ENCODE measurements at places on chromosomes 7 and 10.

GRCh38 chr7:37672926-37673325, 10.6 kb upstream of the GPR141 start:
- no peak for DNase-seq

DNA sequence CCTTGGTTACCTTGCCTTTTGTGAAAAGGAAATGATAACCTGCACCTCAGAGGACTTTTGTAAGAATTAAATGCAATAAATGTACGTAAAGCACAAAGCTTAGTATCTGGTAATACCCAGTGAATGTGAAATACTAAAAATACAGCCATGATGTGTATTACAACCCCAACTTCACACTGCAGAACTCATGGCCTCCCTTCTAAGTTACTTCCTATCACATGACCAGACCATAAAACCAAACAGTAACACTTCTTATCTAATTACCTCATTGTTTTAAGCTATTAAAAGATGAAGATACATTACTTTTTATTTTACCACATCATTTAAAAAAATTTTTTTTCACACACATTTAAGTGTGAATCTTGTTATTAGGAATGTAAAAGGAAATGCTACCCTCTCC, 29.0 kb downstream of the VPS41 start:
- DNase-seq, result no peak

DNA sequence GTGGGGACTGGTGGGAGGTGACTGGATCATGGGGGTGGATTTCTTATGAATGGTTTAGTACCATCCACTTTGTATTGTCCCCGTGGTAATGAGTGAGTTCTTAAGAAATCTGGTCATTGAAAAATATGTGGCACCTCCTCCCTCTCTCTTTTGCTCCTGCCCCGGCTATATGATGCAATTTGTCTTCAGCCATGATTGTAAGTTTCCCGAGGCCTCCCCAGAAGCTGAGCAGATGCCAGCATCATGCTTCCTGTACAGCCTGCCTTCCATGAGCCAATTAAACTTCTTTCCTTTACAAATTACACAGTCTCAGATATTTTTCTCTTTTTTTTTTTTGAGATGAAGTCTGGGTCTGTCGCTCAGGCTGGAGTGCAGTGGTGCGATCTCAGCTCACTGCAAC, 2.6 kb upstream of the KDM7A start:
- DNase-seq, result peak; percentile 16

DNA sequence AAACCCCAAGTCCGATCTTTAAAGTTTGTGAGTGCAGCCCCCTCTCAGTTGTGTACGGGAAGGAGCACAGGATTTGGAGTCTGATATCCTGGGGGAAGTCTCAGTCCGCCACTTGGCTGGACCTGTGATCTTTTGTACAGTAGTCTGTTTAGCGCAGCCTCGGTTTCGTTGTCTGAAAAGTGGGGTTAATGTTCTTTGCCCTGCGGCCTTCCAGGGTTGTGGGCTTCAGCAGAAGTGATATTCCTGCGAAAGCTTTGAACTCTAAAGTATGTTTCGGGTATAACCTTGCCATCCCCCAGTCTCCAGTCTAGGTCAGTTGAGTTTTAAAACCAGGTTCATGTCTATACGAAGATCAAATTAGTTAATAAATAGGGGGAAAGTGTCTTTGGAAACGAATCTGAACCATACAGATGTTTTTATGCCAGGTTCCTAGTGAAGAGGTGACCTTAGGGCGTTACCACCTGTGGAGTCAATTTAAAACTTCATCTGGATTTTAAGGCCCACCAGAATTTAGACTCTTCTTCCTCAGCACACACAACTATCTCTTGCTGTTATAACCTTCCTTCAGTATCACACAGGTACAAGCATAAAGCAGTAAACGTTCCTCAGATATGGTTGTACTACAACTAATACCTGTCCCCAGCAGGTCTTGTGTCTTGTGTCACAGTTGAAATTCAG, 904 bp downstream of the R3HCC1L start:
- no peak for DNase-seq

DNA sequence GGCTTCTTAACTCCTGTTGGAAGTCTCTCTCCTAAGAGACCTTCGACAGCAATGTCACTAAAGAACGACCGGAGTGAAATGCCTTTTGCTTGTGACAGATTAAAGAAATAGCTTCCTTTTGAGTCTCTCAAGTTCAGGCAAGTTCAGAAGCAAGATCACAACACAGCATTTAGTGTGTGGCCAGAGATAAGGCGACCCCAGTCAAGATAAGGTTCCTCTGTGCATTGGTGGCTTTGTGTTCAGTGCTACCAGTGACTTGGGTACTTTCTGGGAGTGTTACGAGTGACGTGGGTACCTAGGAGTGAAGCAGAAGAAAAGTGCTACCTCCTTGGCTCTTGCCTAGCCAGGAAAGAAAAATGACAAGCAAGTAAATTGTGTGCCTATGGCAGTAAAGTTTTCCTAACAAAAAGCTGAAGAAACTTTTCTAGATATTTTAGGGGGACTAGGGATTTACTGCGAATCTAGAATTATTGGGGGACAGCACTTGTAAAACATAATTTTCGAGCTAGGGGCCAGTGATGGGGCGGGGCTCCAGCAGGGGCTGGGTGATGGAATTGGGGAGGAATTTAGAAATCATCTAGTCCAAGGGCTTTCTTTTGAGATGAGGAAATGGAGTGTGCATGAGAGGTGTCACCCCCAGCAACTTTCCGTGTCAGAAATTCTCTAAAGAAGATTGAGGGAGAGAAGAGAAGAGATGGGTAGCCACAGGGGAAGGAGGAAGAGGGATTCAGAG, 191.9 kb upstream of the LYZL2 start:
- no peak for DNase-seq

GRCh38 chr10:75095631-75096030, 15.8 kb upstream of the SAMD8 start:
- DNase-seq, result no peak

- DNase-seq, result no peak
Measured at GRCh38 chr10:59670269-59670668, 39.4 kb downstream of the SLC16A9 start.

DNA sequence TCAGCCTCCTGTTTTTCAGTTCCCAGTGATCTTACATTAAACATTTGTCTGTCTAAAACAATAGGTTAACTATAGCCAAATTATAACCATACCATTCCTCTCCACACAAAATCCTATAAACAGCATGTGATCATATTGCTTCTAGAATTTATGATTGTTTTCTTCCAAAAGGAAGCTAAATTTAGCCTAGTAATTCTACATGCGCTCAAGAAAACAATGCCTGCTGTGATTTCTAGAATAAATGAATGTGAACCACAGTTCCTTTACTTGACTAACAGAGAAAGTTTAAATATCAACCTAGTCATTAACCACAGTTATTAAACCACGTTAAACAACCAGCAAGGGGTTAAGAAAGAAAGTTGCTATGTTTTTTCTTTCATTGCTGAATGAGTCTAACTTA, 26.4 kb downstream of the MET start:
- no peak for DNase-seq

DNA sequence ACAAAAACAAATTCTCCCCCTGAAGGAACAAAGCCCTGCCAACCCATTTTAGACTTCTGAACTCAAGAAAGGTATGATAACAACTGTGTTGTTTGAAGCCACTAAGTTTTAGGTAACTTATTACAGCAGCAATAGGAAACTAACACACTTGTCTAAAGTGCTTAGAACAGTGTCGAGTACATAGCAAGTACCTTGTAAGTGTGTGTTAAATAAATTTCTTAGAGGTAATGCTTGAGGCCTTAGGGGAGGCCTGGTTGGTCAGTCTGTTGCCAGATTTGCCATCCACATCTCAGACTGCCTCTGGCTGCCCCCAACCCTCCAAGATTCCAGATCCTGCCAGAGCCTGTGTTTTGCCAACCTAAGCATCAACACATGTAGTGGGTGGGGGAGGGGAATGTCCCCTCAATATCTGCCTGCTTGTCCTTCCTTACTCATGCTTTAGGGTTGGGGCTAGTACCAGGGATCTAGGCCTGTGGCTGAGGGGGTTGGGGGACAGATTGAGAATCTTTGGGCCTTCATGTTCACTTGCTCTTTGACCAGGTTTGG, 27.1 kb upstream of the PAX2 start:
- no peak for DNase-seq

- DNase-seq, result no peak
Measured at GRCh38 chr10:98349508-98349922, 65.5 kb downstream of the PYROXD2 start.

DNA sequence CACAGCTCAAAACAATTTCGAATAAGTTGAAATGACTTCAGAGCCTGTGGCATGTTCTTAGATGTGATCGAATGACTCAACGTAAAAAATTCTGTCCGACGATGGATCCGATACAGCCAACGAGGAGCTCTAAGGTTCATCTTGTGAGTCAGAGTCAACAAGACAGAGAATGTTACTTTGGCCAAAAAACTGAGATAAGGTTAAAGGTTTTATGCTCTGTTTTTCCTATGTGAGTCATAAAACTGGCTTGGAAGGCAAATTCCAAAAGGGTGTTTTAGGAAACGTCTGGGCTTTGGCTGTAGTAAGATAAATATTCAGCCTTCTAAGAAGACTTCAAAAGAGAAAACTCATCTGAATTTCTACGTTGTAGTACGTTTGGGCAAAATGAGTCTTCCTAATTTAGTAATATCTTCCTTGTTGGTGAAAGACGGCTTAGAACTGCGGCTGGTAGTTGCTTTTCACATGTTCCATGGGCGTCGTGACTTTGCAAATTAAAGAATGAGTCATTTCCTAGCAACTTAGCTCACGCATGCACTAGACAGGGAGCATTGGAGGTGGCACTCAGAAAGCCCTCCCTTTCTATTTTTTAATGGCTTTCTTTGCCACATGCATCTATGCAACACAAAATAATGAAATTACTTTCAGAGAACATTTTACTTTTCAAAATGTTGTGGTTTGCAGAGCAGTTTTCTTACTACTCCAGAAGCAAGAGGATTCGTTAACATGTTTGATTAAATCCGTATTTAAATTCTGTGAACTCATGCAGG, 28.2 kb downstream of the PFKP start:
- DNase-seq, result peak; percentile 71

GRCh38 chr7:49564379-49564714, 209.1 kb upstream of the VWC2 start:
- DNase-seq, result no peak

DNA sequence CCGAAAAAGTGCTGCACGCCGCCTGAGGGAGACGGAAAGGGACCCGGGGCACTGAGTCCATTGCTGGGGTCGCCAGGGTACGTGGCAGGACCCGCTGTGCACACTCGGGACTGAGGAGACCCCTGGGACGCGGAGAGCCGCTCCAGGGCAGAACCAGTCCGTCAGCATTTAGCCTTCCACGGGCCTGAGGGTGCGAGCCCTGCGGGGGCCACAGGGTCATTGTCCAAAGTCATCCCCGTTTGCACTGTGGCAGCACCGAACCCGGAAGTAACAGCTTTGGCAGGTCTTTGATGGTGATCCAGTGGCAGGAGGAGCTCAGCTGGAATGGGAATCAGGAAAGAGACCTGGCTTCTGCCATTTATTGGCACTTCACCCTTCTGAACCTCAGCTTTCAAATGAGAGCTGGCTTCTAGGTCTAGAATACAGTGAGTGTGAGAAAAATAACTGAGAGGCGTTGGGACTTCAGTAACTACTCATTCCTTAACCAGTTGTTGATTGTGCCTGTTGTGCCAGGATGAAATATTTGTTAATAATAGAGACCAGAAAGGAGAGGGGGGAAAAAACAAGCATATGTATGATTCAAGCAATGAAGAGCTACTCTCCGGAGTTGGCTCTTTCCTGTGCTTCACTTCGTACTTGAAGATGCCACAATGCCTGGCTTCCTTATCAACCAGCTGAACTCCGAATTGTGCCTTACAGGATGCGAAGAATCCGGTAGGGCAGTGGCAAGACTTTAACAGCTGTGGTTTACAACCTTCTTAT, 811 bp upstream of the ARHGAP12 start:
- DNase-seq, result no peak

DNA sequence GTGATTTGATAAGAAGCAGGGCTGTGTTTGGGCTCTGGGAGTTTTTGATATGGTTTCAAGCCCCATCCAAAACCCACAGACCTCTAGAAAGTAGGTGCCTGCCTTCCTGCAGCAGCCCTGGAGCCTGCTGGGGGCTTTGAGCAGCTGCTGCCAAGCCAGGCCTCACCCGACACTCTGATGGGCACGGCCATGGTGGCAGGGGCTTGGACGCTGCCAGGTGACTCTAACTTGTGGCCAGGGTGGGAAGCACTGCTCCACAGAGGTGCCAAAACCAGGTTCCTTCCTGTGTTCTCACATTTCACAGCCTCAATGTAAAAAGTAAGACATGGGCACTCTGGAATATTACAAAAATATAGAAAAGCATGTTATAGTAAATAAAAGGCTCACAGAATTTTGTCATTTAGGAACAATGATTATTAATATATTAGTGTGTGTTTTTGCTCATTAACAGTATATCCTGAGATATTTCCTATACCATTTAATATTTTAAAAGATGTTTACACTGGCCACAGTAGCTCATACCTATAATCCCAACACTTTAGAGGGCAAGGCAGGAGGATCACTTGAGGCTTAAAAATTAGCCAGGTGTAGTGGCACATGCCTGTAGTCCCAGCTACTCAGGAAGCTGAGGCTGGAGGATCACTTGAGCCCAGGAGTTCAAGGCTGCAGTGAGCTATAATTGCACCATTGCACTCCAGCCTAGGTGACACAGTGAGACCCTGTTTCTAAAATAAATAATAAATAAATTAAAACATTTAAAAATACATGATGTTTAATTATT, 95.1 kb downstream of the EGFR start:
- no peak for DNase-seq

DNA sequence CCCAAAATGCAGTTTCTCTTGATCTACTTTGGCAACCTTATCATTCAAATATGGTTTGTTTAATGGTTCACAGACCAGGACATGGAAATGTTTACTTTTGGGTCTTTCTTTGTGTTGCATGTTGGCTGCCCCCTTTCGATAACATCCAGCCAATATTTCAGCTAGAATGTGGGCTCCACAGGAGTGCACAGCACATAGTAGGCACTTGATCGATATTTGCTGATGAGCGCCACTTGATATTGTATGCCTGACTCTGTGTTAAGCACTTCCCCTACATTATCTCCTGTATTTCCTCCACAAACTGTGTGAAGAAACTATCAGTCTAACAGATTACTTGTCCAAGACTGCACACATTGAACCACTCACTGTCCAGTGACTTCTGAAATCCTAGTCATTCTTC, 60.2 kb downstream of the SMURF1 start:
- no peak for DNase-seq

DNA sequence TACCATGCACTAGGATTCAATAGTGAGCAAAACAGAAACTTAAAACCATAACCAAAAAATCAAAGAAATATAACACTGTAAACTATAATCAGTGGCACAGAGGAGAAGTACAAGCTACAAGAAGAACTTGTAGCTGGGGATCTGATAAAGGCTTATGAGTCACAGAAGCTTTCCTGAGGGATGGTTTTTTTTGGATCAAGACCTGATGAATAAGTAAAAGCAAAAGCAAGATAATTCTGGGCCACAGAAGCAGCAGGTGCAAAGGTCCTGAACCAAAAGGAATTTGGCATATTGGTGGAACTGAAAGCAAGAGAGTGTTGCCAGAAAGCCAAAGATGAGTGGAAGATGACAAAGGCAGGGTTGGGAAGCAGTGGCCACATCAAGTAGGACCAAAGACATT, 37.4 kb upstream of the BET1 start:
- no peak for DNase-seq

GRCh38 chr10:74008212-74008731, 10.4 kb downstream of the VCL start:
- no peak for DNase-seq

Measured in stimulated activated CD4-positive, alpha-beta T cell treated with anti-CD3 and anti-CD28 coated beads, Interleukin-1b, Interleukin-23, amount 100 ng/mL, for 48 hours (primary cell).